ENCODE measurements at places on chromosomes 3 and 15.

- no peak for DNase-seq
Observed at GRCh38 chr15:57697588-57697987, 8.9 kb upstream of the POLR2M start.

DNA sequence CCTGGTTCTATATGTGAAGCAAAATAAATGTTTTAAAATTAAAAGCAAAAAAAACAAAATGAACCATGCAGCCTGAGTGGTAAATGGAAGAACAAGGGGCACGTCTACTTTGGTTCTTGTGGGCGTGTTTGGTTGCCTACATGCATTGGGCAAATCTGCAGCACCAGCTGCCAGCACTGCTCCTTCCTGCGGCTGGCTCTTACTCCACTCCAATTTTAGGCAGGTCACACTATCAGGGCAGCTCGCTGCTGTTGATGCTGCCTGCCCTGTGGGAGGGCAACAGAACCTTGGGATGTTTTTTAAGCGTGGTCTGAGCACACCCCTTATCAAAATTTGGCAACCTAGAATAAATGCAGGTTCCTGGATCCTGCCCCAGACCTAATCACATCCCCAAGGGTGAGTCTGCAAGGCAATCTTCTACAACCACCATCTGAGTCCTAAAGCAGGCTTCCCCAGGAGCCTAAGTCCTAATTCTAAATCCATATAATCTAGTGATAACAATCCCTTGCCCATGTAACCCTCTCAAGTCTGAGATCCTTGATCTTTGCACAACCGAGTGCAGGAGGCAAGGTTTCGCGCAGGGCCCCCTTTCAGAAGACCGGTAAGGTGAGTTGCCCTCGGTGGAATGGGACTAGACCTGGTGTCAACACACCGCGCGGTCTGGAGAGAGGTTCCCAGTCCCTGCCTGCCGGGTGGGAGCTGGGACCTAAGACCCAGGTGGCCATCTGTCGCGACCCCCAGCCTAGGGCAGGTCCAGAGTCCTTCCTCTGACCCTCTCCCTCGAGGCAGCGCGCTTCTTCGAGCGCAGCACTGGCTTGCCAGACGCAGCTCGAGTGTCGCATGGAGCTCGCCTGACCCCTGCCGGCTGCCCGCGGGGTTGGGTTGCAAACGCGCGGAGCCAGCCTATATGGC lies 15.9 kb downstream of the IVD start:
- peak; percentile 62 for DNase-seq

DNA sequence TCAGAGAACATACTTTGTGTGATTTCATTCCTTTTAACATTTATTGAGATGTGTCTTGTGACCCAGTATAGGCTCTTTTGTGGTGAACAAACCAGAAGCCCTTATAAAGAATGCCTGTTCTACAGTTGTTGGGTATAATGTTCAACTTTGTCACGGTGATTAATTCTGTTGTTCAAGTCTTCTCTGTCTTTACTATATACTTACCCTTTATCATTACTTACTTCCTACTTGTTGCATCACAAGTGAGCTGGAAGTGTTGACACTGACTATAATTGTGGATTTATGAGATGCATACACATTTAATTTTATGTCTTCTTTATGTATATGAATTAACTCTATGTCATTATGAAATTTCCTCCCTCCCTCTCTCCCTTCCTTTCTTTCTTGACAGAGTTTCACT lies 59.7 kb upstream of the TBL1XR1 start:
- DNase-seq = no peak

GRCh38 chr3:1578124-1578806 lies 485.4 kb downstream of the CNTN6 start:
- no peak for DNase-seq

- no peak for DNase-seq
Observed at GRCh38 chr15:67108122-67108961, 42.9 kb downstream of the SMAD3 start.

GRCh38 chr3:151145713-151146070 lies 57.3 kb downstream of the GPR171 start:
- DNase-seq = no peak

DNA sequence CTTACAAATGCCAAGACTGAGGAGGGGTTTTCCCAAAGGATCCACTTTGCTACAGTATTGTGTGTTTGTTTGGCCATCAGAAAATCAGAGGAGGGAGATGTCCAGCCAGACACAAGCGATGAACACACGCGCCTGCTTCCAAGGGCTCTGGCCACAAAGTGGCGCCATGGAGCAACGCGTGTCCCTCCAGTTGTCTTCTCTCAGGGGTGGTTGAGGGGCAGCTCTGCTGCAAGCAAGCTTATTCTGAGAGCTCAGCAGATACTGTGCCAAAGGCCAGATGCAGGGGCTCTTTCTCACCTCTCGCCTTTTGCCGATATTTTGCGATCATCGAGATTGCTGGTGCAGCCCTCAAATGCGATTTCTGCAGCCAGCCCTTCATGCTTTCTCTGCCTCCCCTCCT lies 88.9 kb upstream of the OSBPL11 start:
- no peak for DNase-seq

GRCh38 chr3:170536712-170537111 lies 49.2 kb downstream of the SLC7A14 start:
- no peak for DNase-seq

DNA sequence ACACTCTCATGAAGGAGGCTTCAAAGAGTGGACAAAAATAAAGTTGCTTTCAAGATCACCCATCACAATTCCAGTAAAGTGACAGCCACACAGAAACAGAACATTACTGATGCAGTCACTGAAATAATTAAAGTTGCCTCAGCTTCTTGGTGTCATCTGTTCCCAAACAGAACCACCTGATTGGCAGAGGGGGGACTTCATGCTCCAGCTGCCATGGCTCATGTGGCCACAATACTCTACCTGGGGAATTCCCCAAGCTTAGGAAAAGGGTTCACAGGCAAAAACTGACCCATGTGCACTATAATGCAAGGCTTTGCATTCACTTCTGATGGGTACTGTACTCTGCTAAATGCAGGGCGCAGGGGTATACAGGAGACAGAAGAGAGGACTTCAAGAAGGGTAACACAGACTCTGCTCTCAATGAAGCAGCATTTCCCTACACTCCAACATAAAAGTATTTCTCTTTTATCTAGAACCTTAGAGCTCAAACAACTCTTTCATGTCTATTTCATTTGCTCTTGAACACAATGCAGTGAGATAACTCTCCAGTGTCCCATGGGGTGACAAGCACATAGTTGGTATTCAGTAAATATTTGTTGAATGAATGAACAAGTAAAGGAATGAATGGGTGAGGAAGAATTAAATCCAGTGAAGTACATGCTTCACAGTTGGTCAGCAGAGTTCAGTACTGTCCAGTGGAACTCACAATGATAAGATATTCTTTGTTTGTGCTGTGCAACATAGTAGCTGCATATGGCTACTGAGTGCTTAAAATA lies 8.6 kb upstream of the CTNNB1 start:
- DNase-seq = no peak

DNA sequence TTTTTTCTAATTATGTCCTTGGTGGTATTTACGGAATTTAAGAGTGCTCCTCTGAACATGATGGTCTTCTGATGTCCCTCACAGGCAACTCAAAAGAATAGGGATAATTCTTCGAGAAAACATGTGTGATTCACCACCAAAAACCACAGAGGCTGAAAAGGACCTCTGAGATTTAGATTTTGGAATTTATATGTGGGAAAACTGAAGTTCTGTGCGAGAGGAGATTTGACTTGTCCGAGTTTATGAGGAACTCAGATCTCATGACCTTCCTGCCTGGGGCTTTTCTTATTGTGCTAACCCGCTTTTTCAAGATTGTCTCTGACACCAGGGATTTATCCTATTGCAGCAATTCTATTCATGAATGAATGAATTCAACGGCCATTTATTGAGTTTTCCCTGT lies 142.4 kb downstream of the FAM43A start:
- DNase-seq = no peak

DNA sequence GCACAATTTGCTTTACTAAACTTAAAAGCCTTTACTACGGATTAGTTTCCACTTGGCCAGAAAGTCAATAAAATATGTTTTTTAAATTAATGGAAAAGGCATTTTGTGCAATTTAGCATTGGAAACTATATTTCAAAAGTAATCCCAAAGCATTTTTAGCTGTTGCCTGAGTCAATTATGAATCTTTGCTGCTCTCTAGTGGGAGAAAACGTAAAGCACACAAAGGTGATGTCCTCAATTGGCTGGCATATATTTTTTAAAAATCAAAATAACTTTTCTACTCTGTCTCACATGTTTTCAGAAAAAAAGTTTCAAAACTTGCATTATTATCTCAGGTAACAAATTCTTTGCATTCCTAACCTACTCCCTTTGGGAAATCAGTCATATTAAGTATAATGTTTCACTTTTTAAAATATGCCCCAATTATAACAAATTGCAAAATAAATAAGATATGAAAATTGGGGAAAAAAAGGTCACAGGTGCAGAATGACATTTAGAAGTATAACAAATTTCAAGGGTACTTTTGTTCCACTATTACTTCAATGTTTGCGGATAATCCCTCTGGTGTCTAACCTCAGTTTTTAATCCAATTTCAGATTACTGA lies 47.2 kb upstream of the TEX55 start:
- no peak for DNase-seq

DNA sequence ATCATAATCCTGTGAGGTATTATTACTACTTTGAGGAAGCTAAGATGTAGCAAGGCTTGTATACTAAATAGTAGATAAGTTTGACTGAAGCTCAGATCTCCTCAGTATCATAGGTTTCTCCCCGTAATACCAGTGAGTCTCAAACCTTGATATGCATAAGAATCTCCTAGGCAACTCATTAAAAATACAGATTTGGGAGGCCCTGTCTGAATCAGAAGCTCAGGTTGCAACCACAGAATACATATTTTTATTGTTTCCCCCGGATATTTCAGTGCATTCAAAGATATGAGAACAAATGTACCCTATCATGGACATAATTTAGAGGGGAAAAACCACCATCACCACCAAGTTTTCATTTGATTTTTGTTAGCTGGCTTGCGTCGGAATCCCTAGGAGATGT lies 242.1 kb upstream of the C2CD4B start:
- DNase-seq = no peak

- DNase-seq = no peak
Observed at GRCh38 chr15:90171623-90172022, 29.5 kb upstream of the SEMA4B start.

DNA sequence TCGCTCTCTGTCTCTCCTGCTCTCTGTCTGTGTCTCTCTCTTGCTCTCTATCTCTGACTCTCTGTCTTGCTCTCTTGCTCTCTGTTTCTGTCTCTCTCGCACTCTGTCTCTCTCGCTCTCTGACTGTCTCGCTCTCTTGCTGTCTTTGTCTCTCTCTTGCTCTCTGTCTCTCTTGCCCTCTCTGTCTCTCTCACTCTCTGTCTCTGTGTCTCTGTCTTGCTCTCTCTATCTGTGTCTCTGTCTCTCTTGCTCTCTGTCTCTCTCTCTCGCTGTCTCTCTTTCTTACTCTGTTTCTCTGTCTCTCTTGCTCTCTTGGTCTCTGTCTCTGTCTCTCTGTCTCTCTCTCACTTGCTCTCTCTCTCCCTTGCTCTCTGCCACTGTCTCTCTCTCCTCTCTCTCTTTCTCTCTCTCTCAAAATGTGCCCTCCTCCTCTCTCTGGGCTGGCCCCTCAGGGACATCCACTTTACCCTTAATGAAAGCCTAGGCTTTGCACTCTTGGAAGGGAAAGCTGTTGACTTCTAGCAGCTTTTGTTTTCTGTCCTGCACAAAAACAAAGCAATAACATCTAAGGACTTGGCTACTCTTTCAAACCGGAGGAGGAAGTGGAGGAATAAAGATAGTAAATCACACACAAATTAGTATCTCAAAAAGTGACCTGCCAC lies 73.9 kb upstream of the NR2E3 start:
- no peak for DNase-seq

- no peak for DNase-seq
Observed at GRCh38 chr15:101177866-101178265, 74.0 kb downstream of the CHSY1 start.

DNA sequence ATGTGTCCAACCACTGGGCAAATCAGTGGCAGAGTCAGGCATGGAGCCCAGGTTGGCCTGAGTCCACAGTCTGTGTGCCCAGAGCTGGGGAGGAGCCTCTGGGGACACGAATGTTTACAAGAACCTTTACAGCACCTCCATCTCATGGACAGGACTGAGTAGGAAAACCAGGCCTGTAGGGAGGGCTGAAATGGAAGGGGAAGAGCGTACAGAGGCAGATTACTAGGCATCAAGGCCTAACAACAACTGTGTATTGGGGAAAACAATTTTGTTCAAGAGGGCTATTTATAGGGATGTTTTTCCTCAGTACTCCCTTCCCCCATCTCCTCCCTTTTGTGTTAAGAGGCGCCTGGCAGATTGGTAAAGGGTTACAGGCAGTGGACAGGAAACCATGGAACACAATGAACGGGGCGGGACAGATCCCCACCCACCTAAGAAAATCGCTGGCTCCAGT lies 15.1 kb upstream of the ARHGAP31 start:
- no peak for DNase-seq

- peak; percentile 42 for DNase-seq
Observed at GRCh38 chr3:59450946-59451763, 401.3 kb upstream of the CFAP20DC start.

- no peak for DNase-seq
Observed at GRCh38 chr3:4688411-4688810, 195.3 kb downstream of the ITPR1 start.

DNA sequence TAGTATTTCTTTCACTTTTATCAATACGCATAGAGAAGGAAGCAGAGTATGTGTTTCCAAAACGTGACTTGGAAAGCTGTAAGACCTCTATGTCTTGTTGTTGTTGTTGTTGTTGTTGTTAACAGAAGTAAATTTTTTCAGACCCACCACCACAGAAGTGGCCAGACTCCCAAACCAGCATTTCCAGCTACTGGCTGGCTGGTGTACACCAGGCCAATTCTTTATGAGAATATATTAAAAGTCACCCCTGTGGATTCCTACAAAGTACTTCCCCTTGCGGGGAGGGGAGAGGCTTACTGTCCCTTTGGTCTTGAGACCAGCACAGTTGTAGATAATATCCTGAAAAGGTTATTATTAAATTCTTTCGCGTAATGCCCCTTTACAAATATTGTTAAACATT lies 1.6 kb upstream of the FOXP1 start:
- DNase-seq = no peak

GRCh38 chr3:8595695-8596115 lies 48.9 kb downstream of the SSUH2 start:
- DNase-seq = no peak

DNA sequence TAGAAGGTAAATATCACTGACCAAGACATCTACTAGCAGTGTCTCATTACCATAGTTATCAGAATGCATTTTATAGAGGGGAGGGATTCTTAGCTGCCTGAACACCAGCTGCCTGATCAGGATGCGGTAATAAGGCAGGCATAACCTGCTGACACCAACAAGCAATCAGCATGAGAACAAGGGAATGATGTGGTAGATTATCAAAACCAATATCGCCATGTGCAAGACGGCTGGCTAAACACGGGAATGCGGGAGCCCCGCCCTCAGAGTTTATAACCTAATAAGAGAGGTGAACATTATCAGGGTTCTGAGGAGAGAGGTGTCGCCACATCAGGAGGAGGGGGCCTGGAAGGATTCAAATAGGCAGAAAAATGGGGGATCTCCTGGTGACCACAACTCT lies 20.5 kb downstream of the B4GALT4 start:
- no peak for DNase-seq

DNA sequence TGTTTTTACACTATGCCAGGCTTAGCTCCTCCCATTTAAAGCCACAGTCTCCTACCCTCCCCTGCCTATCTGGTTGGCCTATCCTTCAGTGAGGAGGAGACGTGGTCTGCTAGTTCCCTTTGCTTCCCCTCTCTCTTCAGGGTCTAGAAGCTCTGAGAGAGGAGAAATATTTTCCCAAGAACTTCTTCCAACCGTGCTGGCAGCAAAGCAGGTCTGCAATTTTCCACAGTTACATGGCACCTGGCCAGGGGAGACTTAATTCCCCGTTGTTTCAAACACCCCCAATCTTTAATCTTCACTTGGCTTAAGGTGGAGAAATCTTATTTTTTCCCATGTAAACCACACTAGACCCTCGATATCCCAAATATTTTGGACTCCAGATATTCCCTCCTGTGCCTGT lies 149.5 kb upstream of the MCTP2 start:
- no peak for DNase-seq

Data from activated CD4-positive, CD25-positive, alpha-beta regulatory T cell treated with anti-CD3 and anti-CD28 coated beads, Interleukin-2, amount 50 U/mL, for 16 hours (primary cell).